ENCODE measurements at places on chromosomes 1 and 21.

- no peak for DNase-seq
Measured at GRCh38 chr1:116067566-116067890, 43.7 kb upstream of the MAB21L3 start.

GRCh38 chr1:18727956-18728355 lies 97.3 kb downstream of the PAX7 start:
- no peak for DNase-seq

- DNase-seq, result no peak
Measured at GRCh38 chr1:106646816-106647215, 409.7 kb upstream of the PRMT6 start.

GRCh38 chr1:9416918-9417500 lies 122.3 kb upstream of the SLC25A33 start:
- DNase-seq, result no peak

GRCh38 chr1:53294567-53294966 lies 33.3 kb downstream of the LRP8 start:
- DNase-seq, result no peak
